ENCODE measurements at places on chromosomes 12 and 14. TPM values are rescaled to one million over a fixed set of nuclear protein-coding genes. Genes with fewer than 3 reads are reported as not detected.
A peak's percentile ranks its signal among the peaks of the same experiment; 100 is the strongest.

- DNase-seq = no peak
Measured at GRCh38 chr12:122866379-122866778, 29.5 kb downstream of the VPS37B start.

- no peak for DNase-seq
Measured at GRCh38 chr14:62031504-62031903, 269.3 kb downstream of the SNAPC1 start.

- DNase-seq = no peak
Measured at GRCh38 chr12:45235087-45236025, 19.5 kb downstream of the ANO6 start.

DNA sequence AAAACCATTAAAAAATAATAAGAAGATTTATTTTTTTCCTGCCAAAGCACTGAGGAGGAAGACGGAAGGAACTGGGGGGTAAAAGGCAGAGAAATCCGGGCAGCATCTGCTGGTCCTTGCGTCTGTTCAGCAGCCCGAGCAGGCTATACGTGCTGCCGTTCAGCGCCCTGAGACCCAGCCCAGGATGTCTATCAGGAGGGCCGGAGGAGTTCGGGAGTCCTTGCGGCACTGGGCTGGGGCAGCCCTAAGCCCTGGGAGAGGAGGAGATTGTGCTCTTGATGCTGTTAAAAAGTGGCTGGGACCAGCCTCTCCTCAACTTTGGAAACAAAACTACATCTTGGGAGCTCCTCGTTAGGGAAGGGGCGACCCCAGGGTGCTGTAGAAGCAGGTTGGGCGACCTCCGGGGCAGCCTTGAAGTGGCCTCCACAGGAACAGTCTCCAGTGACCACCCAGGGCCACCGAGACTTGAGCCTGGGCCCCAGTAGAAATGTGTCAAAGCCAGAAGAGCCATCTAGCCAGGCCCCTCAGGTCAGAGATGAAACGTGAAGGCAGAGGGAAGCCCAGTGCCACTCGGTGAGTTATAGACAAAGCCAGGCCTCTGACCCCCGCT, 14.3 kb downstream of the PGF start:
- DNase-seq = no peak

GRCh38 chr14:23621204-23621931, 14.8 kb upstream of the DHRS2 start:
- no peak for DNase-seq

GRCh38 chr12:115306380-115306779, 622.4 kb upstream of the TBX3 start:
- no peak for DNase-seq

GRCh38 chr14:77088219-77088618, 9.8 kb upstream of the CIPC start:
- DNase-seq = no peak

DNA sequence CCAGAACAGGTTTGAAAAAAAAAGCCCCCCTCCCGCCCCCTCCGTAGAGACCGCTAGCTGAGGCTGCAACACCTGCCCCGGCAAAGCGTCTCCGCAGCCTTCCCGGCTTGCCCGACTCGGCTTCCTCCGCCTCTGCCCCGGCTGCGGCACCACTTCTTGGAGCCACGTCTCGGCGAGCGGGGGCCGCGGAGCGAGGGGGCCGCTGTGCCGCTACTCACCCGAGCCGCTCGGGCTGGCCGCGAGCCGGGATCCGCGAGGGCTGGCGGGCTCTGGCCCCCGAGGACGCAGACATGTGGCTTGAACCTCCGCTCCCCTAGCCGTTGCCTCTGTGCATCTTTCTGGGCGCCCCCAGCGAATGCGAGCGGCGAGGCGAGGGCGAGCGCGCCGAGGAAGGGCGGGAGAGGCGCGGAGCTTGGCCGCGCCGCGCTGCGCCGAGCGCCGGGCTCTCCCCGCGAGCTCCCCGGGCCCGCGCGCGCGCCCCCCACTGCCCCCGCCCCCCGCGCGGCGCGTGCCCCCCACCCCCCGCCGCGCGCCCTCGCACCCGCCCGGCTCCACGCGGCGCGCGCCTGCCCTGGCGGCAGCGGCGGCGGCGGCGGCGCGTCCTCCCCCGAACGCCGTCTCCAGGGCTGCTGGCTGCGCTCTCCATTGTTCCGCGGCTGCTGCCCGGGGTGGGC, 249.5 kb downstream of the APAF1 start:
- no peak for DNase-seq

DNA sequence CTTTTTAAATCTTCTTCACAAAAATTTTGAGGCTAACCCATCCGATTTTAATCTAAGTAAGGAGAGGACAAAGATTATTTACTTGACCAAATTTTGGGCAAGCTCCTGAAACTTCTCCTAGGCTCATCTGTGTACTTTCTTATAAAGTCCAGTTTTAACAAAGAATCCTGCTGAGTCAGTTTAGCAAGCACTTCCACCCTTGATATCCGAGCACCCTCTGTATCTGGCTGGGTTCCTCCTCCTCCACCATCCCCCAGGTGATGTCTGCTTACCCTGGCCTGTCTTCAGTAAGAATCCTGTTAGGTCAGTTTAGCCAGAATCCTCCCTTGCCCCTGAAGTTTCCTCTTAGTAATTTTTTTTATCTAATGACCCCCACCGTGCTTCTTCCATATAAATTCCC, 140.5 kb downstream of the PHLDA1 start:
- no peak for DNase-seq

GRCh38 chr12:80979251-80979650, 41.5 kb upstream of the LIN7A start:
- no peak for DNase-seq

DNA sequence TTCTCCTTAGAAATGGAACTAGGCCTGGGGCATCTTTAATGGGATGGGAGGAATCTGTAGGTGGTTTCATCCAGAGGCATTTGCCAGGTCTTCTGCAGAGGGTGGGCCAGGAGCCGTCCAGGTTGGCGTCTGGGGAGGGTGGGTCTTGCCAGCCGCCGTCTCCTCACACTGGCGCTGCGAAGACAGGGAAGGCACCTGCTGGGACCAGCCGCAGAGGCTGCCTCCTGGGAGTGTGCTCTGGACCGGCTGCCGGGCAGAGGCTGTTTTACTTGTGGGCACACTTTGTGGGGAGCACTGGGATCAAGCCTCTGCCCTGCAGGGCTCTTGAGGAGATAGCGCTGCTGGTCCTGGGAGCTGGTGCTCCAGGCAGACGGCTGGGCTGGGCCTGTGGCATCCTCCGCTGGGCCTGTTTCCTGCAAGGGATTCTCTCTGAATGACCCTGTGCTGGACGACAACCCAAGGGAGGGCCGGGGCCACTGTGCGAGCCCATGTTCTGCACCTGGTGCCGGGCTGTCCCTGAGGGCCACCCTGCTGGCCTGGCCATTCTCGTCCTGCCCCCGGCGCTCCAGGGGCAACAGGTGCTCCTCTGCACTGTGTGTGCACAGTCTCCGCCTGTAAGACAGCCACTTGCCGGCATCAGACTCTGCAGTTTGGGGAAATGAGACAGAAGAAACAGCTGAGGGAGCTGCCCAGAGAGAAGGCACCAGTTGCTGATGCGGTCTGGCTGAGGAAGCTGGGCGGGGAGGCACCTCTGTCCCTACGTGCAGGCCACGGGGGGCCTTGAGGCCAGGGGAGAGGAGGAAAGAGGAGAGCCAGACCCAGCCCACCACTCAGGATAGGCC, 10.0 kb upstream of the TEX22 start:
- DNase-seq = no peak

- DNase-seq = no peak
Measured at GRCh38 chr12:53653595-53653994, 22.3 kb downstream of the ATP5MC2 start.

GRCh38 chr12:3218228-3219171, 141.3 kb downstream of the TSPAN9 start:
- DNase-seq = peak; percentile 63

GRCh38 chr12:130424858-130425697, 87.4 kb downstream of the PIWIL1 start:
- DNase-seq = no peak

- no peak for DNase-seq
Measured at GRCh38 chr12:118456741-118457140, 80.4 kb downstream of the SUDS3 start.

DNA sequence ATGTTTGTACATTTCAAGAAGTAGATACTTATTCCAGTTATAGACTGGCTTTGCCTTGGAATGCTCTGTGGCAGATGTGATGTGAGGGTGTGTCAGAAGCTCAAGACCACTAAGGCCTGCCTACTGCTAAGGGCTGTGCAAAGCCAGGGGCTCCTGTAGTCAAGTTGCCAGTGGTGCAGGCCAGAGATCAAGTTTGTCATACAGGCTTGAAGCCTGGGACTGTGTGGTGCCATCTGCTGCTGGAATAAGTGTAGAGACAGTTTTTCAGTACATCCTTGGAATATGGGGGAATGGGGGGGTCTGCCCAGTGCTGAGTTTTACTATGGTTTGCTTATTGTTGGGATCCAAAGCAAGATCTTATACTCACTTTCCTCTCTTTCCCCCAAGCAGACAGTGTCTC, 649.9 kb upstream of the FOXG1 start:
- no peak for DNase-seq

- no peak for DNase-seq
Measured at GRCh38 chr14:103126873-103127304, 3.6 kb downstream of the TNFAIP2 start.

DNA sequence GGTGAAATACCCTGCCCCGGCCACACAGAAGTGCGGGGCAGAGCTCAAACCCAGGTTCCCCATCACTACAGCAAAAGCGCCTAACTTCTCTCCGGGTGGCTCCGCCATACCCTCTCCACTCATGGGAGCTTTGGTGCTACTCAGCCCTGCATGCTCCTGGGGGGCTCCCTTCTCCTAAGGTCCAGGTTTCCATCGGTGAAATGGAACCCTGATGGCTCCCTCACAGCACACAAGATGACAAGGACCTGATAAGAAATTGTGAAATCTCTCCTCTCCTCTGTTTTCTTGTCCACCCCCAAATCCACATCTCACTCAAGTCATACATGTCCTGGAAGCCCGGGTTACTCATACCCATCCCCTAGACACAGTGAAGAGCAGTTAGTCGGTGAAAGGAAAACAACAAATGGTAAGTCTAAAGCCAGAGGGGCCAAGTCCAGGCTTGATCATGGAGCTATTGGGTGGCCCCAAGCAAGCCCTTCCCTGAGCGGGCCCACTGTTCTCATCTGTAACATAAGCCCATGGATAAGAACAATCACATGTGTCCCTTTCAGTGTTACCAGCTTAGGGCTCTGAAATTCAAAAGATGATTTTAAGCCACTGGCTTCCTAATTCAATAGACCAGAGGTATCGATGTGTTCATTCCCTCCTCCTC, 317.5 kb downstream of the BCL11B start:
- DNase-seq = no peak

- no peak for DNase-seq
Measured at GRCh38 chr14:89007906-89008305, 183.5 kb downstream of the TTC8 start.

DNA sequence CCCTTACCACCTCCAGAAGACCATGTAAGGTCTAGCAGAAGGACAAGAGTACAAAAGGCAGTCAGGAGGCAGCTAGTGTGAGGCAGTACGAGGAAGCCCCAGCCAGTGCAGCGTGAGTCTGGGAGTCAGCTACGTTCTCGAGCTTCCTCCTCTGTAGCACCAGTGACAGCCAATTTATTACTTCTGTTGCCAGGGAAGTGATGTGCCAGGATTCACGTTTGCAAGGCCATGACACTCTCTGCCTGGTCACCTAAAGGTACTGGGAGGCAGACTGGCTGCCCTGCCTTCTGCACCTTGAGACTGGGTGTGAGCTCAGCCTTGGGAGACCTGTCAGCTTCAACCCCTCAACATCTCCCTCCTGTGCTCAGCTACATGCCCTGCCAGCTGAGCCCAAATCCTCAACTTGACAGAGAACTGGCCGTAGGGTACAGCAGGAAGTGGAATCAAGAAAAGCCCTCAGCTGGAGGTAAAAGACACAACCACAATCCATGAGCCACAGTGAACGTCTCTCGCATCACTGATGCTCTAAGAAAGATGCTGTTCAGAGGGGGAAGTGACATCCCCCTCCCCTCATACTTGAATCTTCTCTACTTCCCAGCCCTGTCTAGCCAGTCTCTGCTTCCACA, 182.5 kb upstream of the RGS6 start:
- DNase-seq = no peak

GRCh38 chr14:52405314-52405713, 91.2 kb downstream of the PTGER2 start:
- no peak for DNase-seq

Gene OTUB2
- total RNA-seq = 0.53 TPM

Gene ACOT6
- not detected for total RNA-seq

Gene A2M
- 1.4 TPM for total RNA-seq

Gene LHX5
- total RNA-seq = not detected

Gene COCH
- total RNA-seq = 0.18 TPM

Gene APOLD1
- total RNA-seq = 3.8 TPM

All from pulmonary artery endothelial cell (primary cell).